ENCODE measurements at places on chromosomes 2 and 18.

GRCh38 chr18:23838801-23839366, 149.6 kb downstream of the LAMA3 start:
- peak; percentile 84 for DNase-seq

DNA sequence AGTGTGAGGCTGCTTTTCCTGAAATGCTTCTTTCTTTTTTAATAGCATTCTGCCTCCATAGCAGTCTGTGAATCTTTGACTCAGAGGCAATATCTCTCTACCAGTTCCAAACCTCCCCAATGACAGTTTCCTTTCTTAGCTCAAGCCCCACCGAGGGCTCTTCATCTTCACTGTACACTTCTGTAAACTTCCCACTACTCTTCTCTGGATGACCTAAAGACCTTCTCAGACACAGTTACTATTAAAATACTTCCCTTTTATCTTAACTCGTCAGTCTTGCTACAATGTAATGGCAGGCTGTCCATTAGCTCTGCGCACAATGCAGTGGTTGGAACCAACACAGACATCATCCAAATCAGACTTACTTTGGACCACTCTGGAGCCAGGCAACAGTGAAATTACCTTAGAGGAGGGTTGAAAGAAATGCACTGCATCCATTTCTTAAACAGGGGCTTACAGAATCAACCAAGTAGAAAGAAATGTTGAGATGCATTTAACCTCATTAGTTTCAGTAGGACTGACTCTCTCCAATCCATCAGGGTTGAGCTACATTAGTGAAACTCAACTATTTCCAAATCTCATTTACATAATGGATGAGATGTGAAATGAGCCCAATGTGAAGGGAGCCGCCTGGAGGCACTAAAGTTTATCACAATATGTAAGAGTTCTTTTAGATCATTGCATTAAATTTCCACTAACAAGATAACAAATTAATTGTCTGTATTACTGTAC, 343.8 kb downstream of the SETBP1 start:
- DNase-seq = no peak

DNA sequence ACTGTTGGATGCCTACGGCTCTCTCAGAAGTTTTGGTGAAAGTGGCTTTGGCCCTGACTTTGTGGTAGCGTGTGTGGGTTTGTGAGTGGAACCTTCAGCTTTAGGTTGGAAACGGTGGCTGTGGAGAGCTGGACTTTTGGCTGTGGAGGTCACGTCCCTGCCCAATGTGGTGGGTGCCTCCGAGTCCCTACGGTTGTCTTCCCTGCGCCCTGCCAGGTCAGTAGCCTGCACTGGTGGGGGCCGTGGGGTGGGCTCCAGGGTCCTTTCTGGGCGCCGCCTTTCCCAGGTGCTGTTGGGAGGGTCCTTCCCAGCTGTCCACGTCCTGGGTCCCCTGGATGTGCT, 11.1 kb downstream of the COLEC11 start:
- DNase-seq = no peak

DNA sequence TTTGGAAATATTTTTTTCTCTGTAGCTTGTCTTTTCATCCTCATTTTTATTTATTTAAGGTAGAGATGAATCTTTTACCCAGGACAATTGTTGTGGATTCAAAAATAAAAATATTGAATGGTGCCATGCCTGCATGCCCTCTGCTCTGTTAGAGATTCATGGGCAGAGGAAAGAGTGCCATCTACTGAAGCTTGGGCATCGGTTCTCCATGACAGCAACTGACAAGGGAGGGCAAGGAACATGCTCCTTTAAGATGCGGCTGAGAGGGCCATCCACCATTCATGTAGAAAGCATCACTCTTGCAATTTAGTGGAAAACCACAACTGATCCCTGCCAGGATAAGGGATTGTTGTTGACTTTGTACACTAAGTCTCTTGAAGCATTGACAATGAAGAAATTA, 79.9 kb downstream of the PARD3B start:
- peak; percentile 37 for DNase-seq

- no peak for DNase-seq
These were observed 28.7 kb downstream of the ESCO1 start for GRCh38 chr18:21571772-21572171.

DNA sequence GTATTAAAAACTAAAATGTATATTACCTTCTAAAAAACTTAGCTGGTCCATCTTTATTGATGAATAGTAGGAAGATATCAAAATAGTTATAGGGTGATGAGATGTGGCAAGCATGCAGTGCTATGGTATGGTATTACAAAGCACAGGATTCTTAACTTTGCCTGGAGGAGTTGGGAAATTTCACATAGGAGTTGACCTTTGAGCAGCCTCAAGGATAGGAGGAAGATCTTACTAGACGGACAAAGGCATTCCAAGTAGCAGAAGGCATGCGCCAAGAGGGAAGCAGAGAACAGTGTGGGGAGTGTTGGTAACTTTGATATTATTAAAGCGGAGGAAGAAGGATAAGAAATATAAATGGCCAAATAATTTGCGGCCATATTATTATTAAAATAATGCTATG, 60.0 kb downstream of the TTC21B start:
- peak; percentile 32 for DNase-seq

DNA sequence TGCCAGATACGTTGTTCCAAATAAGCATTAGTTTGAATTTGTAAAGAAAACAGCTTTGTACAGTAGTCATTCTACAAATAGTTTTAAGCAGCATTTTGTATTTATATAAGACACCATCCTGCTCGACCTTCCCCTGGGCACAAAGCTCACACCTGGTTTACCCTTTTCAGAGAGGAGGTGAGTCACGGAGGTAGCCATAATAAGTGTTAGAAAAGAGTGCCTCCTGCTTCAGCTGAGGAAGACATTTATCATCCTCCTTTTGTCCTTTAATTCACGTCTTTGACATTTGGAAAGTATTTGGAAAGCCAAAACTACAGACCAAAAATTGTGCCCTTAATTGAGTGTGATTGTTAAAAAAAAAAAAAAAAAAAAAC, 6.8 kb downstream of the RAB12 start:
- DNase-seq = no peak

GRCh38 chr2:79271456-79271855, 111.9 kb upstream of the REG3A start:
- no peak for DNase-seq

DNA sequence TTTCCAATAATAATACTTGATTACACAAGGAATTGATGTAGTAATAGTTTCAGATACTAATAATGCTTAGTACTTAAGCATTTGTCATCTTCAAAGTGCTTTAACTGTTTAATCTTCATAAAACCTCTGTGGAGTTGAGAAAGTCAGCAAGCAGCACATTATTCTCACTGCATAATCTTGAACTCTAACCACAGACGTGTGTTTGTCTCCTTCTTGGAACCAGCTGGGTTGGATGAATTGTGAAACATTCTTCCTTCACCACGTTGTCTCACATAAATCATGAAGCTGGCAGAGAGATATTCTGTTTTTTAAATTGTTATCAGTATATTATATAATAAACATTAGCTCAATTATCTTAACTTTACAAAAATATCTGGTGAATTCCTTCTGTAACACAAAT, 55.1 kb upstream of the LDAH start:
- DNase-seq = no peak

DNA sequence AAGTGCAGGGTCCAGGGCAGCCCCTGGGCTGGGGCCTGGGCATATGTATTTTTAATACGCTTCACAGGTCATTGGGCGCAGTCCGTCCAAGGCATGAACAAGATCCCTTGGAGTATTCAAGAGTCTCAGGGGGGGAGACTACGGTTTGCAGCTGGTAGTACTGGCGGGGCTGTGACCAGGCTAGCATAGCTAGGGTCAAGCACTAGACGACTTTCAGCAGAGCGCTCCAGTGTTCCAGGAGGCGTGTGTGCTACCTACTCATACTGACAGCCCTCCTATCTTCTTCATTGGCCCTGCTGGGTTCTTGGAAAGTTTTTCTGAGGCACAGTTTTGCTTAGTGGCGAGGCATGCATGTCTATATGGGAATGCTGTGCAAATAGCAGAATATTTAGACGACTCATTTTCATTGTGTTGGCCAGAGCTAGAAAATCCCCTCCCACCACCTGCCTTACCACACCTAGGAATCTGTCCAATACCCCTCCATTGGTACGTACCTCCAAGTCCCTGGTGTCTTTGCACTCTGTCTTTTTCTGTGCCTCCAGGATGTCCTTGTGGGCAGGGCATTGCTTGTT, 68.2 kb downstream of the GLI2 start:
- DNase-seq = no peak

GRCh38 chr18:21636769-21637168, 24.7 kb downstream of the SNRPD1 start:
- DNase-seq = peak; percentile 29
